ENCODE measurements at places on chromosomes 11 and 22.

GRCh38 chr22:27308513-27308912 lies 493.0 kb downstream of the MN1 start:
- no peak for DNase-seq

DNA sequence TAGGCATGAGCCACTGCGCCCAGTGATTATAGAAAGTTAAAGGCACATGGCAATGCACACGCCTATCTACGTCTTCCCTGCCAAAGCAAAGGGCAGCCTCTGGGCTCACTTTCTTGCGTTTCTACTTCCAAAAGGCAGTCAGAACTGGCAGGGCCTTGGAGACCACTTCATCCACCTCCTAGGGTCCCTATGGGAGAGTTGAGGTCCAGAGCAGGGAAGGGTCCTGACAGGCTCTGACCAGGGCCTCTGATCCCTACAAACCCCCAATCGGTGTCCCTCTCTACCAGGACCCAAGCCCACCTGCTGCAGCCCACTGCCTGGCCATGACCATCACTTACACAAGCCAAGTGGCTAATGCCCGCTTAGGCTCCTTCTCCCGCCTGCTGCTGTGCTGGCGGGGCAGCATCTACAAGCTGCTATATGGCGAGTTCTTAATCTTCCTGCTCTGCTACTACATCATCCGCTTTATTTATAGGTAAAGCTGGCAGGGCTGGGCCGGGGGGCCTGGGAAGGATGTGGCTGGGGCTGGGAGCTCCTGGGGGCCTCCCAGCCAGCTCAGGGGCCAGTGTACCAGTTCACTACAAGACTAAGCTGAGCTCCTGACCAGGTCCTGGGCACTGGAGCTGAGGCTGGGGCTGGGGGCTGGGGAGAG lies 1.5 kb downstream of the BEST1 start:
- DNase-seq: no peak

DNA sequence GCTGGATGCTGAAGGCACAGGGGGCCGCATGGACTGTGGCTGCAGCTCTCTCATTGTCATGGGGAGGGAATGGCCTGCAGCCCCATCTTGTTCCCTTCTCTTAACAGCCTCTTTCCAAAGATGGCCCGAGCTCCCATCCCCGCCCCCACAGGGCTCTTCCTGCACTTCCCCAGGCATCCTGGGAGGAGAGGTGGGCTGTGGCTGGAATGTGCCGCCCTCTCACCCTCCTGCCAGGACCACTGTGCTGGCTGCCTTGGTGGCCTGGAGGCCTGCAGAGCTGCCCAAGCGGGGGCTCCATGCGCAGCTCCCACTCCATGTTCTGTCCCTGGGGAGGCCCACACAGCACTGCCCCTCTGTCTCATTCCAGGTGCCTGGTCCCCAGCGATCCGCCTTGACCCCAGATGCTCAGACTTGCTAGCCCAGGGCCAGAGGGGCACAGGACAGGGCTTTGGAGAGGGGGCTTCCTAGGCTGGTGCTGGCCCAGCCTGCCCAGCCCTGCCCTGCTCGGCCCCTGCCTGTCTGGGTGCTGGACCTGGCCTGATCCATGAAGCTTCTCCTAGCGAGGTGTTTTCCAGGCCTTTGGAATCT lies 56.6 kb downstream of the RTN4R start:
- no peak for DNase-seq

DNA sequence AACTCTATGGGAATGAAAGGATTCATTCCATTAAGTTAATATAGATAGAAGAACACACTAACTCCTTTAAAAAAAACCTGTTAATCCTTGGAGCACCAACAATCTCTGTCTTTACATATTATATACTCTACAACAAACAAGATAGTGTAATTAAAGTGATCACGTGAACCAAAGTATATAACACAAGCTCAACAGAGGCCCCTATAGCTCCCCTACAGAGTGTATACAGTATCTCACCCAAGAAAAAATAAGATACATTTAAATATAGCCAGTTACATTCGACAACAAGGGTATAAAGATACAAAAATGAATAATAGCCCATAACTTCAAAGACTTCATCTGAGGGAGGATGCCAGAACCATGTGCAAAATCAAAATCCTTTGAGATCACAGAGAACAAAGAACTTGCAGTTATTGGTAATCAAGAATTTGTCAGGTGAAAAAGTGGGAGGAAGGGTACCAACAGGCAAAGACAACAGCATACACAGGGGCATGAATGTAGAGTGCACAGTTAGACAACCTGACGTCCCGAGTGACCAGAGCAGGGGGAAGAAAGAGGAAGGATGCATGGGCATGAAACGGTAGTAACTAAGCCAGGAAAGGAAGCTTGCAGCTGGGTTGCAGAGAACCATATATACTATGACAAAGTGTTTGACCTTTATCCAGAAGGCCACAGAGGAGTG lies 4.7 kb downstream of the FCHSD2 start:
- no peak for DNase-seq

DNA sequence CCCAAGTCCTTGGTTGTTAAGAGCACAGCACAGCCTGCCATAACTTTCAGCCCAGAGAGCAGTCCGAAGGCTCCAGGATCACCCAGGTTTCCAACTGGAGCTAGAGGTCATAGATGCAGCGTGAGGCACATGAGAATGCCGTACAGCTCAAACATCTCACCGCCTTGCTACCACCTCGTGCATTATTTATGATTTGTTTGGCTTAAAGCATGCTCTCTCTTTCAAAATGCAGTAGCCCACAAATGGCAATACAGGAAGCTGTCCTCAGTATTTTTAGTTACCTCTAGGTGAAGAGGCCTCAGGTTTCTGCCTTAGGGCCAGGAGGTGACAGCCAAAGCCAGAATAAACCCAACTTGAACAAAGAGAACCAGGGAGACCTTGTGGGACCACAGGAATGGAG lies 14.4 kb downstream of the SCN3B start:
- DNase-seq: no peak

GRCh38 chr22:47001288-47001687 lies 238.8 kb downstream of the TBC1D22A start:
- no peak for DNase-seq

- DNase-seq: no peak
These were observed 77.0 kb downstream of the RPL27A start for GRCh38 chr11:8759634-8760033.

DNA sequence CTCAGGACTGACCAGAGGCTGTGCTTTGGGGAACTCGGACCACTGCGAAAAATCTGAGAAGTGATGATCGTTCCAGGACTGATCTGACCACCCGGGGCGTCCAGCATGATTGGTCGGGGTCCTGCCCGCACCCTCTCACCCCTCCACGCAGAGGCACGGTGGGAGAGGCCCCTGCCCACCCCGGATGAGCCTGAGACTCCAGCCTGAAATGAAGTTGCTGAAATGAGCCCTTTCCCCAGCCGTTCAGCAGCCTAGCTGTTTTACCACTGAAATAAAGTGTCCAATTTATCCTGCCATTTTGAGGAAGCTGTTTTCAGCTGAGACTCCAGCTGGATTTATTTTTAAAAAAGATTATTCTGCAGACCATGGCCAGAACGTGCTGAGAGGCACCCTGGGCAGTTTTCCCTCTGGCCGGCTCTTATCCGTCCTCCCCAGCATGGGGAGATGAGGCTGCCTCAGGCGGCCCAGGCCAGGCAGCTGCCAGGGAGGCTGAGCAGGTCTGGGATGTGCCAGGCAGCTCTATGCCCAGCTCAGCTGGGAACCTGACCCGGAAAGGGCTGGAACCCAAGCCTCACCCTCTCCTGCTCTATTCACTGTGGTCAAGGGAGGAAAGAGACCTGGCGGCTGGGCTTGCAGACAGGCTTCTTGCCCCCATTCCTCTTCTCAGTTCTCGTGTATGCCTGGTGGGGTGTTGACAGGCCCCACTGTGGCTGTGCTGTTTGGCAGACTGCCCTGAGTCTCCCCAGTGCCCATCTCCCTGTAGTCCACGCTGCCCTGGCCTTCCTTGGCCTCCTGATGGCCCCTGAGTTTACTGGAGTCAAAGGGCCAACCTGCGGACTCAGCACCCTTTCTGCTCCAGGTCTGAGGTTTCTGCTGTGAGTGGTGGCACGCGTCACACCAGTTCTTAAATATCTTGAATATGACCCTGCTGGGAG lies 161.0 kb upstream of the B3GAT1 start:
- no peak for DNase-seq

DNA sequence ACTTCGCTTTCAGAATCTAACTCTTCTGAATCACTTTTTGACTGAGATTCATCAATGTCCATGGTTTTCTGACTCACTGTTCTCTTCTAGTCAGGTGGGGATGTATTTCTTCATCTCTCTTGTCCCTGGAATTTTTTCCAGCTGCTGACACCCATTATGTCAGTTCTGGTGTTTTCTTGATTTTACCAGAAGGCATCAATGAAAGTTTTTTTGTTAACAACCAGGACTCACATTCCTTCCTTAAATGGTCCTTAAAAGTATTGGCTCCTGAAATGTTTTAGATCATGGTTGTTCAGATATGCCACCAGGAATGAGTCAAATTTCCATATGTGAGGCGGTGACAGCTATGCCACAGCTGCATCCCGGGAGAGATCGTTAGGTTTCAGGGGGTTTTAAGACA lies 12.9 kb downstream of the MICAL2 start:
- no peak for DNase-seq

GRCh38 chr11:117911694-117912093 lies 17.5 kb downstream of the TMPRSS13 start:
- DNase-seq: no peak

DNA sequence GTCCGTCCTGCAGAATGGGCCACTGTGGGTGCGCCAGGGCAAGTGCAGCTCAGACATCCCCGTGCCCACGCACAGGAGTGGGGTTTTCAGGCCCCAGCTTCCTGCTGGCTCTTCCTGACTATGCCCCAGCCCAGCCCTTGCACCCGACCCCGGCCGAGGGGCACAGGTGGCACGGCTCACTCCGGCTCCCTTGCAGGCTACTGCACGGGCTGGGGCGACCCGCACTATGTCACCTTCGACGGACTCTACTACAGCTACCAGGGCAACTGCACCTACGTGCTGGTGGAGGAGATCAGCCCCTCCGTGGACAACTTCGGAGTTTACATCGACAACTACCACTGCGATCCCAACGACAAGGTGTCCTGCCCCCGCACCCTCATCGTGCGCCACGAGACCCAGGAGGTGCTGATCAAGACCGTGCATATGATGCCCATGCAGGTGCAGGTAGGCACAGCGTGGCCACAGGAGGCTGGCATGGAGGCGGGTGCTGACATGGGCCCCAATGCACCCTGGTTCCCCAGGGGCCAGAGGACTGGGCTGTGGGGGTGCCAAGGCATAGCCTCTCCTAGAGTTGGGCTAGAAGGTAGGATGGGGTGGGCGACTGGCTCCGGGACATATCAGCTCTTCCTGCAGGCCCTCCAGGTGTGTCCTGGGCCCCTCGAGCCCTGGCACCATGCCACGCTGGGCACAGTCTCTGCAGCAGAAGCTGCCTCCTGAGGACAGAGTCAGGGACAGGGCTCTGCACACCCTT lies 27.7 kb downstream of the MUC2 start:
- DNase-seq: no peak

- DNase-seq: no peak
These were observed 41.8 kb downstream of the GDPD4 start for GRCh38 chr11:77259641-77260040.

DNA sequence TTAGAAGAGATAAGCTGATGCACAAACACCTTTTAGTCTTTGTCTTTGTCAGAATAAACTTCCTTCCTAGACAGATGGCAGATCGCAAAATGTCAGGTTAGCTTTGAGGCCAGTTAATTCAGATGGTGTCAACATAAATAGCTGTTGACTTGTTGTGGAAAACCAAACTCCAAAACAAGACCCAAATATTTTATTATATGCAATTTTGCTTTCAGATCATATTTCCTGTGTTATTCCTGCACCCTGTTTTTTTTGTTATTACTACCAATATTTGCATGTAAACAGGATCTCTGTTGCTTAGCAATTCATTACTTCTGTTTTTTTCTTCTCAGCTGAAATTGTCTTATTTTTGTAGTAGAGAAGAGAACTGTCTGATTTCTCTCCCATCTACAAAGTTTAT lies 316.0 kb downstream of the ETS1 start:
- DNase-seq: no peak

- DNase-seq: no peak
These were observed 22.6 kb downstream of the KREMEN1 start for GRCh38 chr22:29095459-29095858.

- no peak for DNase-seq
These were observed 33.0 kb upstream of the SOX10 start for GRCh38 chr22:38017272-38017920.

- DNase-seq: no peak
These were observed 39.5 kb upstream of the CD44 start for GRCh38 chr11:35099278-35100012.

GRCh38 chr22:30763815-30764673 lies 69.4 kb downstream of the OSBP2 start:
- DNase-seq: peak; percentile 19

DNA sequence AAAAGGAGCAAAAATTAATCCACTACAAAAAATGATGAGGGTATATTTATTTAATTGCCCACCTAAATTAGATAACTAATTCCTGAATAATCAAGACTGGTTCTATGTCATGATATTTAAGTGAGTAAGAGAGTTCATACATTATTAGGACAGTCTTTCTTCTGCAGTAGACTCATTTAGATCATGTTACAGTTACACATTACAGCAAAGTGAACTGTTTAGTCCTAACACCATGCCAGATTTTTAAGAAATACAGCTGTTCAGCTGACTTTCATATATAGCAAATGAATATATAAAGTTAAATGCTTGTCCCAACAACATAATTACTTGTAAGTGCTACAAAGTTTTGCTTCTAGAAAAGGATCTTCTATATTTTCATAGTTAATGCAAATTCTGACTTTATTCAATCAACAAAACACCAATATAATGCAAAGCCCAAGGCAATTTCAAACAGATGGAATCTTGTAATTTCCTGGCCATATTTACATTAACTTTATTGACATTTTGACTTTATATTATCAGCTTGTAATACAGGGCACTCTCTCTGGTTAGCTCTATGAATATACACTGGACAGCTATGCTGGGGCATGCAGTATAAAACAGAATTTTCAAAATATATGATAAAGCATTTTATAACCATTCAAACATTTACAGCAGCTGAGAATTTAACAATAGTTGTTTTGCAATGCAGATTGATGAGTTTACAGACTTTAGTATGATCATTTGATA lies 45.7 kb upstream of the TP53AIP1 start:
- DNase-seq: no peak

DNA sequence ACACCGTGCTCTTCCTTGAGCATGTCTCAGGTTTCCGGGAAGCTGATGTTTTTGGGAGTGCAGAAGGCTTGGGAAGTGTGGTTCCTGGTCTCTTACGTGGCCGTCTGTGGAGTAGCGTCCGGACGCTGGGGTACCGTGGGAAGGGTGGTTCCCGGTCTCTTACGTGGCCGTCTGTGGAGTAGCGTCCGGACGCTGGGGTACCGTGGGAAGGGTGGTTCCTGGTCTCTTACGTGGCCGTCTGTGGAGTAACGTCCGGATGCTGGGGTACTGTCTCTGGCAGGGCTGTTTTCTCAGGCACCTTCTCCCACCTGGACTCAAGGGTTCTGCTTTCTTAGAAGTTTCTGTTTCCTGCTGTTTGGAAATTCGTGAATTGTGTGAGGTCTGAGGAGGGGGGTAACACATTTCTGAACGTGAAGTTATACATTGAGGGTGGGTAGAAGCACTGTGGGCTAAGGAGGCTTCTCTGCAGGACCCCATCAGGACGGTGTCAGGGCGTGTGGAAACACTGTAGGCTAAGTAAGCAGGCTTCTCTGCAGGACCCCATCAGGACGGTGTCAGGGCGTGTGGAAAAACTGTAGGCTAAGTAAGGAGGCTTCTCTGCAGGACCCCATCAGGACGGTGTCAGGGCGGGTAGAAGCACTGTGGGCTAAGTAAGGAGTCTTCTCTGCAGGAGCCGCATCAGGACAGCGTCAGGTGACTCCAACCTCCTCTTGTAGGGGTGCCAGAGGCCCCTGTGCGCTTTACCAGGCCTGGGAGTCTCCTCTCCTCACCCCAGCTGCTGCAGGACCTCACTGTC lies 5.3 kb upstream of the IFITM3 start:
- DNase-seq: no peak

- DNase-seq: peak; percentile 32
These were observed 17.7 kb upstream of the THRSP start for GRCh38 chr11:78045851-78046485.

Data from stimulated activated CD8-positive, alpha-beta memory T cell treated with anti-CD3 and anti-CD28 coated beads, Interleukin-15, amount 100 ng/mL, for 4 hours (primary cell).